ENCODE measurements at places on chromosomes 13 and 19.

DNA sequence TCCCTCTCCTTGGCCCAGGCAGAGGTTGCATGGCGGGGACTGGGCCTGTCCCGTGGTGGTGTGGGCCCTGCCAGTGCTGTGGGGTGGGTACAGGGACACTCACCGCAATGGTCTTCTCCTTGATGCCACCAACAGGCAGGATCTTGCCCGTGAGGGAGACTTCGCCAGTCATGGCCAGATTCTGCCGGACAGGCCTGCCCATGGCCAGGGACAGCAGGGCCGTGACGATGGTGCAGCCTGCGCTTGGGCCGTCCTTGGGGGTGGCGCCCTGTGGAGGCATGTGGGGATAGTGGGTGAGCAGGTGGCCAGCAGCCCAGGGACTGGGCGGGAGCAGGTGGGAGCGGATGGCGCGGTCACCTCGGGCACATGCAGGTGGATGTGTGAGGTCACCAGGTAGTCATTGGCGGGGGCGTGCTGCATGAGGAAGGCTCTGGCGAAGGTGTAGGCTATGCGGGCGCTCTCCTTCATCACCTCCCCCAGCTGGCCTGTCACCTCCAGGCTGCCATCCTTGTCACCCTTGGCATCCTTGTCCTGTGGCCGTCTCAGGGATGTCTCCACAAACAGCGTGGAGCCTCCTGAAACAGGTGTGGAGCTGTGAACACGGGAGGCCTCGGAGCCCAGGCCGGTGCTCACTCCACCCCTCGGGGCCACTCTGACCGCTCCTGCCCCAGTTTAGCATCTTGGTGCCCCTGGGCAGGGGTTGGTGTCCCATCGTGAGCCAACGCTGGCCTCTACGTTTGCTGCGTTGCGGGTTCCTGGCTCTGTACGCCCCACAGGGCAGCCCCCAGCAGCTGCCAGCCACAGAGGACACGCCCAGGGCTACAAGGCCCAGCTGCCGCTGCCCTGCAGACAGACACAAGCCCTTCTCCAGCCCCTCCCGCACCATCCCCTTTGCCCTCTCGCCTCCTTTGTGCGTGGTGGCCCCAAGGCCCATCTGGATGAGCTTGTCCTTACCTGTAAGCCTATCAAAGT, 3.4 kb downstream of the RPL36 start:
- no peak for DNase-seq

DNA sequence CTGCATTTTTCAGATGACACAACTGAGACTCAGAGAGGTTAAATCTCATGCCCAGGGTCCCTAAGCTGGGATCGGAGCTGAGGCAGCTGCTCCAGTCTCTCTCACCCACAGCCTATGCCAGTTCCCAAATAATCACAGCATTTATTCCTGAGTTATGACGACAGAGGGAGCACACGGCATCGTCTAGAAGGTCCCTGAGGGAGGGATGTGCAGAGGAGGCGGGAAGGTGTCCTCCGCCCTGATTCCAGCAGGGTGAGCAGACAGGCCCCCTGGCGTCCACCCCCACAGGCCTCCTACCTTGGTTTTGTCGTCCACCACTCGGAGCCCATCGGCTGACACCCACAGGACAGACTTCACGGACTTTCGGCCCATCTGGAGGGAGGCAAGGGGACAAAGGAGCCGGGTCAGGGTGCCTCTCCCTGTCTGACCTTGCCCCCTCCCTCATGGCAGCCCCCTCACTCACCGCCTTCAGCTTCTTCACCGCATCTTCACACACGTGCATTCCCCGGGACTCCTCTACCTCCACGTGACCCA, 8.0 kb downstream of the NUMBL start:
- no peak for DNase-seq

GRCh38 chr19:12899891-12900518, 9.0 kb downstream of the GCDH start:
- DNase-seq: no peak

DNA sequence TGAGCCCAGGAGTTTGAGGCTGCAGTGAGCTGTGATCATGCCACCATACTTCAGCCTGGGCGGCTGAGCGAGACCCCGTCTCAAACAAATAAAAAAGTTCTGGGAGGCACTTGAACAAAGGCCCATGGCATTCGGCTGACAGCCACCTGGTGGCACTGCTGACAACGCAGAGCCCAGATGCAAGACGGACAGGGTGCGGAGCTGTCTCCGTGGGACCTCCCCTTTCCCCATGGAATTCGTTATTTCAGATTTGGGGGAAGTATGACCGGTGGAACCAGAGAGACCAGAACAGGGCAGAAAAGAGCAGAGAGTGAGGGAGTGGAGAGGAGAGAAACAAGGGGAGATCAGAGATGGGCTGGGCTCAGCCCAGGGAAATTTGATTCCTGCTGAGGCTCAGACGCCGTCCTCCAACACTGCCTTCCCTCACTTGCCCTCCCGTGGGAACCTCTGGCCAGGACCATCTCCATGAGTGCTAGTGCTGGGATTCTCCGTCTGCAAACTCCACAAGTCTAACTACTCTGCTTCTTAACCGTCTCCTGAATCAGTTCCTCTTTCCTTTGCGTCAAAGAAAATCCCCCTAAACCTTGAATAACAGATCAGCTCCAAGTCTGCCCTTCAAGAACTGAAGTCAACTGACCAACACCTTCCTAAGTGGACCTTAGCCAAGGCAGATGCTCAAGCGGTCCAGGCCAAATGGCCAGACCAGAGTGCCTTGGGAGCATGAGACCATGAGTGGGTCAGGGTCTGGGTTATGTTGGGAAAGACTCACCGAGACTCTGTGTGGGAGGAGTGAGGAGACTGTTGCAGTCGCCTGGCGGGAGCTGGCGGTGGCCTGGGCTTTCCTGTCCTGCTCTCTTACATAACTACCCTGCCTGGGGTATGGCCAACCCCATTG, 11.9 kb upstream of the ATF5 start:
- DNase-seq: no peak

DNA sequence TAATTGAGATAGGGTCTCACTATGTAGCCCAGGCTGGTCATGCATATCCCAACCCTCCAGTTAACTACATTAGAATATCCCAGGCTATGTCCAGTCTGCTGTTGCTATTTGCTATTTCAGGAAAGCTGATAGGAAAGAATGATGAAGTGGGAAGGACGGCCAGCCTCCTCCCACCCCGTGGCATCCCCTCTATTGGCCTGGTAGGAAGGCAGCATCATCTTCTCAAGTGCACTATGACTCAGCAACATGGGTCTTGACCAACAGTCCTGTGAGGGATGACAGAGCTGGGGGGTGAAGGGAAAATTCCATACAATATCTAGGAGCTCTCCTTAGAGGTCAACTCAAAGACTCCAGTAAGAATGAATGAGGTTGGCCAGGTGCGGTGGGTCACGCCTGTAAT, 48.0 kb upstream of the ABCC4 start:
- DNase-seq: no peak

- DNase-seq: no peak
Observed at GRCh38 chr13:113625965-113626721, 31.9 kb downstream of the ATP4B start.

DNA sequence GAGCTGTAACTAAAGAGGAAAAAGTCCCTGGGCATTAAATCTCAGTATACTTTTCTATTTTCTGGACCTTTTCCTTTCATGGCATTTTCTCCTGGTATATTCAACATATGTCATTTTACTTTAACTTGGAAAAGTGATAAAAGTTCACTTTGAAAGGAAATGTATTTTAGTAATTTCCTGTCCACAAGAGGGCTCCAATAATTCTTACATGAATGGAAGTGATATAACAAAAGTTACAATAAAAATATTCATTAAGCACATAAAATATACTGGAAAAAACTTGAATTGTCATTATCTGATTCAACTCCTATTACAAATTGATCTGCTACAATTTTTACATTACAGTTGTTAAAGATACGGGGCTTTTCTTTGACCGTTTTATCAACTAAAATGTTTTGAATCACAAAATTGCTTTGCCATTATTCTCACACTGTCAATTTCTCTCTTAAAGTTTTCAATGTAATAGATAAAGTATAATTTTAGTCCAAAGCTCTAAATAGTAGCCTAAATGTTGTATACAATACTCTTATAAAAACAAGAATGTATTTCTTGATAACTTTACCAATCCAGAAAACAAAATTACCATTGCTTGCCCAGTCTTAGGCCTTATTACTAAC, 4.9 kb downstream of the UBL3 start:
- DNase-seq: no peak

DNA sequence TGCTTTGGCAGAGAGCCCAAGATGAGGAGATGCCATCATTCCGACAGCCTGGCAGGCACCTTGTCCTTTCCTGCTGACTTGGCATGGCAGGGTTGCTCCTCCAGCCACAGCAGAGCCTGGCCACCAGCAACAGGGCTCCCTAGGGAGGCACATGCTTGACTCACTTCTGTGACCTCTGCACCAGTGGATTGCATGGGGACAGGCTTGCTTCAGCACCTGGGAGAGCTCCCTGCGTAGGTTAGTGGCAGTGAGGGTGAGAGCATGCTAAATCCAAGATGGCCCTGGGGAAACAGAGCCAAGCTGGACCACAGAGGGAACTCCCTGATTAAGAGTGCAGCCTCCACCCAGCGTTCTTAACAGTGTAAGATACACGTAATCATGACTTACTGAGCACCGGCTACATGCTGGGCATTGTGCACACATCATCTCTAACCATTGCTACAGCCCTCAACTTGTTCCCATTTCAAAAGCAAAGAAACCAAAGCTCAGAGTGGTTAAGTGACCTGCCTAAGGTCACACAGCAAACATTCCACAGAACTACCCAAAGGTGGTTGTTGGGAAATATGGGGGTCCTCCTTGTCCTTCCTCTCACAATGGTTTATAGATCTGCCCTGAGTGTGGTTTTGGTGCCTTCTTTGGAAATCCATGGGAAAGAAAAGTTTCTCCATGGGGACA, 116.6 kb upstream of the UQCRFS1 start:
- no peak for DNase-seq

GRCh38 chr13:40668335-40668734, 1.9 kb upstream of the FOXO1 start:
- no peak for DNase-seq

GRCh38 chr19:7521551-7522071, 813 bp upstream of the MCOLN1 start:
- no peak for DNase-seq

DNA sequence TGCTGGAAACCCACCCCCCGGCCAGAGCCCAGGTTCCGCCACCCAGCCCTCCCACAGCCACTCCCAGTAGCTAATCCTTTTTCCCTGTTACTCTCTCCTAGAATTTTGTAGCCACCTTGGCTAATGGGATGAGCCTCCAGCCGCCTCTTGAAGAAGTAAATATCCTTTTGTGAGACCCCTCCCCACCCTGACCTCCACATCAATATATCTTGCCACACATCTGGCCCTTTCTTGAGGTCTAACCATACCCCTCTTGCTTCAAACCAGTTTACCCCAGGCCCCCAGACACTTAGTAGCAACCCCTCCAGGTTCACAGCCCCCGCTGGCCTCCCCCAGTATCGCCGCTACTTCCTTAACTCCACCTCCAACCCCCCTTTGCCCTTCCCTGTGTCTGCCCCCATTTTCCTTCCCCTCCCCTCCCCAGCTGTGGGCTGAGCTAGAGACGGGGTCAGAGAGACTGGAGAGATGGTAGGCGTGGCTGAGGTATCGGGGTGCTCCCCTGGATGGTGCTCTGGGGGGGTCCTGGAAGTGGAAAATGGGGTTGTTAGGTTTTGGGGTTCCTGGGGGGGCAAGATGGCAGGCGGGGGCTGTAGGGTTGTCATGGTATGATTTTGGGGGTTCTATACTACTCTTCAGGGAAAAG, 2.8 kb downstream of the PRMT1 start:
- DNase-seq: no peak

GRCh38 chr13:22655106-22655852, 525.5 kb upstream of the SGCG start:
- DNase-seq: no peak

DNA sequence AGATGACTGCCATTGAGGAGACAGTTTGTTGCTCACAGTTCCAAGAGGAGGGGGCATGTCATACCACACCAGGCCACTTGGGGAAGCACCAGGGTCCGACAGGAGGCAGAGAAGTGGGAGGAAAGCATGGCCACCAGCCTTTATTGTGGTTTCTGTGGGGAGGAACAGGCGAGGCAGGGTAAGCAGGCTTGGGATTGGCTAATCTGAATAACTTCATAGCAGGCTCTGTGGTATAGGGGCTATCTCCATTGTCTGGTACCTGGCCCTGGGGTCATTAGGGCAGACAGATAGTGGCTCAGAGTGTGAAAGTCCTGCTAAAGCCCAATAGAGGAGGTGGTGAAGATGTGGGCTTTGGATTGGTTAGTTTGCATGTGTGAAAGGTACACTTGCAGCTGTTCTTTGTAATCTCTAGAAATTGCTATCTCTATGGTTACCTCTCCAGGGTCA, 35.5 kb downstream of the CBY2 start:
- DNase-seq: no peak

DNA sequence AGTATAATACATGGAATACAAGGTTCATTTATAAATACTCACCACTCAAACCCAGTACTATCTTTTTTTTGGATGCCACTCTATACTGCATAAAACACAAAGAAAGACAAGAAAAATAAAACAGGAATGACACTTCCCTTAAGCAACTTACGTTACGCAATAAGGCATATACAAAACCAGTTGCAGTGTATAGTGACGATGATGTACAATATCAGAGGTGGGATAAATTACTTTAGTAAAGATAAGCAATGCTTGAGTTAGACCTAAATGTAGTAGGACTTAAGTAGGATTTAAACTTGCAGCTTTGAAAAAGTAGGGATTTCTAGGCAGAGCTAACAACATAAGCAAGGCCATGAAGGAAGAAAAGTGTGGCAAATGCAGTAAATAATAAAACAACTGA, 374.9 kb downstream of the SPRY2 start:
- DNase-seq: no peak

DNA sequence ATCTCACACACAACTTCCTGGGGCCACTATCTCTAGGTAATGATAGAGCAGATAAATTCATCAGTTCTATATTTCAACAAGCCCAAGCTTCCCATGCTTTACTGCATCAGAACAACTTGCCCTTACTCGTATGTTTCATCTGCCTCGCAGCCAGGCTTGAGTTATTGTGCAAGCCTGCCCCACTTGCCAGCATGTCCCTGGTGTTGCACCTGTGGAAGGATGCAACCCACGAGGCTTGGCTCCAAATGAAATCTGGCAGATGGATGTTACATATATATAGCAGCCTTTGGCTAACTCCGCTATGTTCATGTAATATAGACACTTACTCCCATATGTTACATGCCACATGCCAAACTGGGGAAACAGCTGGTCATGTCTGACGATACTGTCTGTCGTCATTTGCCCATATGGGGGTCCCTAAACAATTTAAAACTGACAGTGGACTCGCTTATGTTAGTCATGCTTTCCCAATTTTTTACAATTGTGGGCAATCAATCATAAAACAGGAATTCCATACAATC, 6.2 kb downstream of the ERVK3-1 start:
- no peak for DNase-seq

DNA sequence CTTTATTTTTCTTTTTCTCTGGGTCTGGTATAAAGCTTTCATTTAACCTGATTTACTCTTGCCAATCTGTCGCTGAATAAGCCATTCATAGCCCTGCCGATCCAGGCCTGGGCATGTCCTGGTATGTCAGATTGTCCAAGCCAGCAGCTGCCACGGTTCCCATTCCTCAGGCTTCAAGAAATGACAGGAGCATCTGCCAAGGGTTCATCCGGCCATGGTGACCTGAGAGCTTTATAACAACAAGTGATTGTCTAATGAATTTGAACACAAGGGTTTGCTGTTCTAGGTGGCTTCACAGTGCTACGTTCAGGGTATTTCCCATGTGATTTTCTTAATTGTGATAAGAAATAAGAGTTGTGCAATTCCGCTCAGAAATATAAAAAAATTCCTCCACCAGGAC, 20.0 kb downstream of the PNMA8A start:
- no peak for DNase-seq

GRCh38 chr13:107907065-107907805, 308.1 kb downstream of the LIG4 start:
- DNase-seq: no peak

All from HS-27A (cell line).